ENCODE measurements at places on chromosomes 16 and 17. TPM values are rescaled to one million over a fixed set of nuclear protein-coding genes. Genes with fewer than 3 reads are reported as not detected.
A peak's percentile ranks its signal among the peaks of the same experiment; 100 is the strongest.

RNU2-1 gene
- total RNA-seq: 4,277 TPM

- no peak for DNase-seq
- H3K27ac ChIP-seq: no peak overlapping the region
- no peak overlapping the region for H3K4me3 ChIP-seq
- no peaks in the 10 kb centered on the region for H3K27me3 ChIP-seq
Observed at GRCh38 chr16:50035468-50035992, 10.5 kb downstream of the CNEP1R1 start.

DNA sequence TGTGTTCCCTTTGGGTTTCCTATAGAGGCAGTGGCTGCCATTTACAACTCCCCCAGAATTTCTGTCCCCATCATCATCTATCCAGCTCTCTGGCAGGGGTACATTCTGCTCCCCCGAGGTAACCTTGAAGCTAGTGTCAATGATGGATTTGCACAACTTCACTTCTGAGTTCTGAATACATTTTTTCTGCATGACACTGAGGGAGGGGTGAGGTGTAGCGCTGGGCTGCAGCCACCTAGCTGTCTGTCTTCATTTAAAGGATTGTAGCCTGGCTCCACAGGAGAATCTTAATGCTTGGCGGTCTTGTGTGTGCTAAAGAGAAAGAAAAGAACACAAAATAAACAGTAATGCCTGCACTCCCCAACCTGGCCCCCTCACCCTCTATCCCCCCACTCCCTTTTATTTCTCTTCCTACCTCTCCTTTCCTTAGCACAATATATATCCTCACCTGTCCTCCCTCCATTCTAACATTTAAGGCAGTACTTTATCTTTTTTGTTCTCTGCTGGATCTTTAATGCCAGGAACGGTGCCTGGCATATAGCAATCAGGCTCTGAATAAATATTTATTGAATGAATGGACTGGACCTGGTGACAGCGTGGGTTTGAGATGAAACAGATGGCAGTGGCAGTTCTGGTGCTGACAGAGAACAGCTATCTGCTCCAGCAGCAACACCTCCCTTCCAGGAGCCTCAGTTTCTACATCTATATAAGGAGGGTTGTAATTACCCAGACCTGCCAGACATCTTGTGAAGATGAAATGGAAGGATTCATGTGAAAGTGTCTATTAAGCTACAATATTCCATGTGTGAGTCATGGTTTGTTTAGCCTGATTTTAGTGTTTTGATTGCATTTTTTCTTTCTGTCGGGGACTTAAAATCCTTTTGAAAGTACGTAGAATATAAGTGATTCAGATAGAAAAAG lies 163.5 kb upstream of the CDH11 start:
- no peak for DNase-seq
- H3K27me3 ChIP-seq: no peaks in the 10 kb centered on the region

CRHR1 gene
- total RNA-seq: not detected

- no peak overlapping the region for H3K4me3 ChIP-seq
- no peaks in the 10 kb centered on the region for H3K27me3 ChIP-seq
- H3K27ac ChIP-seq: no peak overlapping the region
- H3K4me1 ChIP-seq: peaks cover 6% of the 10 kb centered on the region
- no peaks in the 10 kb centered on the region for H3K36me3 ChIP-seq
Observed at GRCh38 chr17:67601897-67602296, 115.8 kb upstream of the NOL11 start.

GRCh38 chr17:73058022-73058421 lies 34.5 kb downstream of the SLC39A11 start:
- H3K27me3 ChIP-seq: no peaks in the 10 kb centered on the region
- H3K27ac ChIP-seq: no peak overlapping the region
- H3K36me3 ChIP-seq: no peaks in the 10 kb centered on the region
- no peak overlapping the region for H3K4me3 ChIP-seq
- peaks cover 5% of the 10 kb centered on the region for H3K4me1 ChIP-seq
- DNase-seq: peak; percentile 14

PRSS33 gene
- total RNA-seq: not detected

DNA sequence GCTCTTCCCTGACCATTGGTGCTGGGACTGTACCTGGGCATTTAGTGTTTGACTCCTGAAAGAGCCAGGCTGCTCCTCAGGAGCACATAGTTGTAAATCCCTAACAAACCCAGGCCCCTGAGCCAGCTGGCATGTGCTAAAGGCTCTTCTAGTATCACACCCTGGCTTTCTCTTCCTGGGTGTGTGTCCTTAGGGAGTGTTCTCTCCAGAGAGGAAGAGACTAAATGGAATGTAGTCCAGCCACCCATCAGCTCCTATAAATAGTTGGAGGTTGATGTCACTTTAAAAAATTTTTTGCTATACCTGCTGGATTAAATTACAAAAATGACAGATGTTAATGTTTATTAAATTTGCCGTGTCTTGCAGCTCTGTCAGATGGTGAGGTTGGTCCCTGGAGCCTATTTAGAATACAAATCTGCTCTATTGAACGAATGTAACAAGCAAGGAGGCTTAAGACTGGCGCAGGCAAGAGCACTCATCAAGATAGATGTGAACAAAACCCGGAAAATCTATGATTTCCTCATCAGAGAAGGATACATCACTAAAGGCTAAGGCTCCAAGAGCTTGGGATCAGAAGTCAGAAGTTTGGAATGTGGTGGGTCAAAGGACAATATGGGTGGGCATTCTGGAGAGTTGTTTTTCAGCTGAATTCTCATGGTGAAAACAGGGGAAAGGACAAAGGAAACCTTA lies 13.1 kb upstream of the DUSP14 start:
- H3K4me1 ChIP-seq: peaks cover 27% of the 10 kb centered on the region
- H3K36me3 ChIP-seq: peaks cover 72% of the 10 kb centered on the region
- no peak for DNase-seq

DNA sequence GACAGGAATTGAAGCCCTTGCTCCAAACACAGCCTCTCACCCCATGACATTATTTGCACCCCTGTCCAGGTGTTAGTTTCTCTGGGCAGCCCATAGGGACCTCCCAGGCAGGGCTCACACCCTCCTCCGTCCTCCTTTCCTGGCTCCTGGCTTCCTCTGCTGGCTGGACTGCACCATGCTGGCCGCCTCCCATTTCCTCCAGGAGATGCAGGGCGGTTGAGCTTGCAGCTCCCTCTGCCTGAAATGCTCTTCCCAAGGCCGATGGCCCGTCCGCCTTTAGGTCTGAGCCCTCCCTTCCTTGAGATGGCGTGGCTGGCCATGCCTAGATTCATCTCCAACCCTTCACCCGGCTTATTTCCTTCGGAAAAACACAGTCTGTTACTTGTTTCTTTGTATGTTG lies 334.8 kb downstream of the SNX29 start:
- peaks cover 6% of the 10 kb centered on the region for H3K4me1 ChIP-seq
- no peaks in the 10 kb centered on the region for H3K36me3 ChIP-seq

DNA sequence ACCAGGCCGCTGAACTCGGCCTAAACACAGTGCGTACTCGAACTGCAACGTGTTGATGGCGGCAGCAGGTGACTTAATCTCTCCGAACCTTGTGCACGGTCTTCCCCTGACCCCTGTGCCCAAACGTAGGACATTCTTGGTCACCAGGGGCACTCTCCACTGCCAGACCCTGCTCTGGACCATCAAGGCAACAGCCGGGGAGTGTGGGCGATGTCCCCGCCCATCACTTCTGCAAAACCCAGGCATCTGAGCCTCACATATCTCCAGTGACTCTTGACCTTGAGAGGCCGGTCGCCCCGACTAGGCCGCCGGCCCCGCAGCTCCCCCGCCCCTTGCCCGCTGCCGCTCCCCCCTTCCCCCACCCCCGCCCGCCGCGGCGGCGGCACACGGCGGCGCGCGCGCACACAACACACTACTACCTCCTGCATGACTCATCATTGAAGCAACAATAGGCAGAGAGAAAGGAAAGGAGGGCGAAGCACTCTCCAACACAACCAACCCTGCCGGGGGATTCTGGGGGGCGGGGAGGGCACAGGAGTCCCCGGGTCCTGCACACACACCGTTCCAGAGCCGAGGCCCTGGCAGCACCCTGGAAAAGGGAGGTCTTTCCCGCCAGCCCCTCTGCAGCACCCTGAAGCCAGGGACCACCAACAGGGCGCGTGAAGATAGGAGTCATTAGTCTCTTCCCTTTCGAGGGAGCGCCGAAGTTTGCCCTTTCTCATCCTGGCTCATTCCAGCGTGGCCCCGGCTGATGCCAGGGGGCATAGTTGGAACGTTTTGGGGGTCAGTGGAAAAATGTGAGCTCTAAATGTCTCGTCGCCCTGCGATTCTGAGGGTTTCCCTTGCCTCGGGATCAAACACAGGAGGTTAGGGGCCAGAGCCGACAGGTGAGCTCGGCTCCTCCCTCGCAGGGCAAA lies 1.9 kb downstream of the MNT start:
- peak; percentile 84 for DNase-seq
- peak overlapping the region; percentile 99 for H3K27ac ChIP-seq
- H3K4me3 ChIP-seq: peak overlapping the region; percentile 87
- peaks cover 6% of the 10 kb centered on the region for H3K36me3 ChIP-seq
- no peaks in the 10 kb centered on the region for H3K27me3 ChIP-seq
- peaks cover 24% of the 10 kb centered on the region for H3K4me1 ChIP-seq

DNA sequence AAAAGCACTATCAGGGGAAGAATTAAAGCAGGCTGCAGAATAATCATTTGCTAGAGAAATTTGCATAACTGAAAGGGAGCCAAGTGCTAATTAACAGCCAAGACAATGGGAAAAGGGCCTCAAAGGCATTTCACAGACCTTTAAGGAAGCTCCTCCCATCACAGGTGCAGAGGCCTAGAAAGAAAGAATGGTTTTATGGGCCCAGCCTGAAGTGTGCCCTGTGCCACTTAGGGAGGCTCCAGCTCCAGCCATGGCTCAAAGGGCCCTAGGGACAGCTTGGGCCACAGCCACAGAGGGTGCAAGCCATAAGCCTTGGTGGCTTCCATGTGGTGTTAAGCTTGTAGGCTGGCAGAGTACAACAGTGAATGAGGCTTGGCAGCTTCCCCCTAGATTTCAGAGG lies 50.1 kb downstream of the RNF112 start:
- DNase-seq: no peak
- H3K27me3 ChIP-seq: peaks cover 4% of the 10 kb centered on the region
- no peak overlapping the region for H3K4me3 ChIP-seq
- no peaks in the 10 kb centered on the region for H3K4me1 ChIP-seq
- H3K36me3 ChIP-seq: no peaks in the 10 kb centered on the region

- no peaks in the 10 kb centered on the region for H3K27me3 ChIP-seq
- no peak for DNase-seq
- H3K36me3 ChIP-seq: peaks cover 33% of the 10 kb centered on the region
- H3K4me3 ChIP-seq: peak overlapping the region; percentile 95
Observed at GRCh38 chr16:24538756-24539294, 541 bp upstream of the RBBP6 start.

ABCA5 gene
- total RNA-seq: 9.6 TPM

SRCIN1 gene
- 8.6 TPM for total RNA-seq

DNA sequence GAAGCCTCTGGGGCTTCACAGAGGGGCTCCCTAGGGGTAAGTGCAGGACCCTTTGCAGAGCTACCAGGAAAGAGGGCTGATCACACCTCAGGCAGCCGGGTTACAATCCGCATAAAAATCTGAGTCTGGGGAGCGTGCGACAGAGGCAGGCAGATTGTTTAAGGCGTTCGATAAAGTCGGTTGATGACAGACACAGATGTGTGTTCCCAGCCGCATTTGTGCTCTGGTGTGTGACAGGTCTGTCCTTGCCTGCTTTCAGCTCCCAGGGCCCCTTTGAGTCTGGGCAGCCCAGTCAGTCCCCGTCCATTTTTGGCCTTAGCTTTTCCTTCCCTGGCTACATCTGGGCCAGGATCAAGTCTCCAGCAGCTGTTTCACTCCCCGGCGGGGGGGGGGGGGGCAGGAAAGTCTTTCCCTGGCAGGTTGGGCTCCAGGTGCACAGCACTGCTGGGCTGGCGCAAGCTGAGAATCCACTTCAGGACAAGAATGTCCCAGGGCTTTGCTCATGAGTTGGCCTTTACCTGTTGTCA lies 1.3 kb upstream of the ZACN start:
- peaks cover 4% of the 10 kb centered on the region for H3K4me1 ChIP-seq
- peaks cover 54% of the 10 kb centered on the region for H3K27me3 ChIP-seq
- H3K4me3 ChIP-seq: no peak overlapping the region
- no peak overlapping the region for H3K27ac ChIP-seq
- no peak for DNase-seq

DNA sequence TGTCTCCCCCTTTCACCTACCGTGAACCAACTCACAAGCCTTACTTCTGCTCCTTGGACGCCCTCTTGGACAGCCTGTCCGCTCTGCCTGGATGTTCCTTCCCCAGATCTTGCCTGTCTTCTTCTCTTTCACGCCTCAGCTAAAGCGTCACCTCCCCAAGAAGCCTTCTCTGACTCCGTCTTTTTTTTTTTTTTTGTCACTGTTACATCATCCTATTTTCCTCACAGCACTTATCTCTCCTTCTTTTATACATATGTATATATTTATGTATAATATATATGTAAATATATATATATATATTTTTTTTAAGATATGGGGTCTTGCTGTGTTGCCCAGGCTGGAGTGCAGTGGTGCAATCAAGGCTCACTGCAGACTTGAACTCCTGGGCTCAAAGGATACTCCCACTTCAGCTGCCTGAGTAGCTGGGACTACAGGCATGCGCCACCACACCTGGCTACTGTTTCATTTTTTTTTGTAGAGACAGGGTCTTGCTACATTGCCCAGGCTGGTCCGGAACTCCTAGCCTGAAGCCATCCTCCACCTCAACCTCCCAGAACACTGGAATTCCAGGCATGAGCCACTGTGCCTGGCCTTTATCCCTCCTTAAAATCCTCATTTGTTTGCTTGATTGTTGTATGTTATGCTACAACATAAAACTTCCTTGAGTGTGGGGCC lies 16.5 kb upstream of the AKTIP start:
- no peak overlapping the region for H3K4me3 ChIP-seq
- no peak for DNase-seq
- no peaks in the 10 kb centered on the region for H3K27me3 ChIP-seq
- no peak overlapping the region for H3K27ac ChIP-seq

PPP1R1B gene
- not detected for total RNA-seq

DNA sequence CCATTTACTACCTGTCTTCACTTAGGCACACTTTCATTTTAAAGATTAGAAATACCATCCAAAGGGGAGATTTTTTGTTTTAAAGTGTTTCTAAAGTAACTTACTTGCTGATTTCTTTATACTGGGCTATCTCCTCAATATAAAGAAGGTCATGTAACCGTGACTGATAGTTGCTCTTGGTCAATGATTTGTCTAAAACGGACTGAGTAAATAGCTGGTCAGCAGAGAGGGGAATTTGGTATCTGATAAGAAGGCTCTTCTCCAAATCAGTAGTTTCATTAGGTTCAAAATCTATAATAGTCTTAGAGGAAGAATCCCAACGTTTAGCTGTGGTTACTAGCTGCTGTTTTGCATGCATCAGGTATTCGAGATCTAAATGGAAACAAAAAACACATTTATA lies 66.4 kb downstream of the HELZ start:
- no peaks in the 10 kb centered on the region for H3K4me1 ChIP-seq
- no peak overlapping the region for H3K4me3 ChIP-seq
- no peak overlapping the region for H3K27ac ChIP-seq
- no peak for DNase-seq

TMC6 gene
- total RNA-seq: 3.1 TPM

HOXB4 gene
- 0.44 TPM for total RNA-seq

Data from MCF 10A (cell line).